ENCODE measurements at places on chromosomes 5 and 9.

DNA sequence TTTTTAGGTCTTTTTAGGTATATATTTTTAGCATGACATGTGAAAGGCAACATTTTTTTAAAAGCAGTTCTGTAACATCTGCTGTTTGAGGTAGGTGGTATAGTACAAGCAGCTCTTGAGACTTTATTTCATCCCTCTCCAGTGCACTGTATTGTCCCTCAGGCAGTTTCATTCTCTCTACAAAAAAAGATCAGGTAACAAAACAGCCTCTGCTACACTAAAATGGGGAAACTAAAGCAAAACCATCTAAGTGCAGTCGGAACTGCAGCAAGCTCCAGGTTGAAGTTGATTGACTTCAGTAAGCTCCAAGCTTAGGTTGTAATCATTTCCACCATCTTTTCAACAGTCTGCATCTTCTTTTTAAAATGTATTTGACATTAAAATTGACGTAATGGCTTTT, 195.6 kb downstream of the DEPDC1B start:
- DNase-seq, result no peak

DNA sequence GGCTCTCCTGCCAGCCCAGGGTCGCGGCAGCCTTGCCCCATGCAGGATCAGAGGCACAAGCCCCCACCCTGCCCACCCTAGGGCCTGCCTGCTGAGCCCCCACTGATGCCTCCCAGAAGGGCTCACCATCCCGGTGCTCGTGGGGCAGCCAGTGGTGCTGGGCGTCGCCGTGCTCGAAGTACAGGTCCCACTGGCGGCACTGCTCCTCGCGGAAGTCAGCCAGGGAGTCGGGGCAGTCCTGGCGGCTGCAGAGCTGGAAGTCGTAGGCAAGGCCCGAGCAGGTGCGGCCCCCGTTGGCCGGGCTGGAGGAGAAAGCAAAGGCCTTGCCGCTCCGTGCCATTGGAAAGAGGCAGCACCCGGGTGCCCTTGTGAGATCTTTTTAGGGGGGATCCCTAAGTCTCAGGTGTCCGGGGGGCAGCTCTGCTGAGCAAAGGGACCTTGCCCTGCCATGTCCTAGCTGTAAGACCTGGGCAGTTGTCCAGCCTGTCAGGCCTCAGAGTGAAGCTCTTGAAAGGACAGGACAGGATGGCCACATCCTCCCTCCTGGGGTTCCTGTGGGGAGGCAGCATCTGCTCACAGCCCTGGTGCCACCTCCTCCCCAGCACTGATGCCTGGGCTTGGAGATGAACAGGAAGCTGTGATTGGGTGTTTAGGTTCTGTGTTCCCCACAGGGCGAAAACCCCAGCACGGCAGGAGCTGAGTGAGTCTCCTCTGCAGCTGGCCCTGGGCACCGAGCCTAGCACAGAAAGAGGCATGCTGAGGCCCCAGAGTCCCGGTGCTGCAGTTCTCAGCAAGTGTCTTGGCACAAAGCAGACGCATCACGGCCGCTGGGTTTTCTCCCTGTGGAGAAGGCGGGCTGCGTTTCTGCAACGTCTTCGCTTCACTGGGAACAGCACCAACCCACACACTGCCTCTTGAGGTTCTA, 77.7 kb downstream of the ZNF354C start:
- no peak for DNase-seq

GRCh38 chr5:147836439-147836838, 5.0 kb upstream of the SPINK1 start:
- DNase-seq, result no peak

DNA sequence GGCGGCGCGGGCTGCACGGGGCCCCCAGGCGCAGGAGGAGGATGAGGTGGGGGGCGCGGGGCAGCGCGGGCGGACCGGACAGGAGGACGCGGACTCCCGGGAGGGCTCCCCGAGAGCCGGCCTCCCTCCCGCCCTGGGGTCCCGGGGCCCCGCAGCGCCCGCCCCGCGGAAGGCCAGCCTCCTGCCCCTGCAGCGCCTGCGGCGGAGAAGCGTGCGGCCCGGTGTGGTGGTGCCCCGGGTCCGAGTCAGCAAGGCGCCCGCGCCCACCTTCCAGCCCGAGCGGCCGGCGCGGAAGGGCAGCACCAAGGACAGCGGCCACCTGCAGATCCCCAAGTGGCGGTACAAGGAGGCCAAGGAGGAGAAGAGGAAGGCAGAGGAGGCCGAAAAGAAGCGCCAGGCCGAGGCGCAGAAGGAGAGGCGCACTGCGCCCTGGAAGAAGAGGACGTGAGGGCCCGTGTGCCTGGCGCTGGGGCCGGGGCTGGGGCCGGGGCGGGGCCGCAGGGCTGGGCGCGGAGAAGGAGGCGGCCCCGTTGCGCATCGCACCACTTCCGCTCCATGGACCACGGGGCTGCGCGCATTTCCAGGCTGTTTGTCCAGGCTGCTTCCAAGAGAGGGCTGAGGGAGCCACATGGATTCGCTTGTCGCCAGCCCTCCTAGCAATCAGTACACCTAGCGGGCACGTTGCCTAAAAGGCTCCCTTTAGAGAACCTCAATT, 86.0 kb downstream of the ANKRD33B start:
- DNase-seq, result peak; percentile 41

GRCh38 chr5:90557391-90557790, 1.2 kb upstream of the ADGRV1 start:
- DNase-seq, result no peak

- DNase-seq, result no peak
These were observed 41.1 kb downstream of the ZNF883 start for GRCh38 chr9:112970939-112971338.

DNA sequence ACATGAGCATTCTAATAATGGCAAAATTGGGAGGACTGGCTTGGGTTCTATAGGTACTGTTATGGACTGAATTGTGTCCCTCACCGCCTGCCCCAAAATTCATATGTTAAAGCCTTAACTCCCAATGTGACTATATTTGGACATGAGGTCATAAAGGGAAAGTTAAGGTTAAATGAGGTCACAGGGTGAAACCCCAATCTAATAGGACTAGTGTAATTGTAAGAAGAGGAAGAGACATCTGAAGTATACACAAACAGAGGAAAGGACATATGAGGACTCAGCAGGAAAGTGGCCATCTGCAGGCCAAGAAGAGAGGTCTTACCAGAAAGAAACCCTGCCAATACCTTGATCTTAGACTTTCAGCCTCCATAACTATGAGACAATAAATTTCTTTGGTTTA, 23.1 kb downstream of the RNF180 start:
- DNase-seq, result no peak

- DNase-seq, result no peak
These were observed 42.2 kb upstream of the FSD1L start for GRCh38 chr9:105405514-105406131.

Measured in endothelial cell (in vitro differentiated cells).